Activated naive CD4-positive, alpha-beta T cell treated with anti-CD3 and anti-CD28 coated beads, Interleukin-2, amount 50 U/mL, for 72 hours (primary cell): ENCODE measurements at places on chromosomes 2 and 18.

GRCh38 chr2:234879671-234880455, 72.0 kb upstream of the SH3BP4 start:
- DNase-seq = no peak

DNA sequence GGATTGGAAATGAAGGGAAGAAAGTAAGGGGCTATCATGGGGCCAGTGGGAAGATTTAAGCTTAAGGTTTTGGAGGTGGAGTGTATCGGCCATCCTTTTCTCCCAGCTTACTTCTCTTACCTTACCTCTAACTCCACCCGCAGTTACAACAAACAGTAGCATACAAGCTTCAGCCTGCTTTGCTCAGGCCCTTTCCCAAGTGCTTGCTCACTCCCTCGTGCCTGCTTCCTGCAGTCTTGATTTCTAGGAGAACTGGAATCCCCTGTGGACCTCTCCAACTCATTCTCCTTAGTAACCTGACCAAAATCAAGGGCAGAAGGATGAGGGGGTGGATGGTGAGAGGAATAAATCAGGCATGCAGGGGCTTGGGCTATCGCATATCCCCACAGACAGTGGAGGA, 5.8 kb upstream of the LYG2 start:
- DNase-seq = no peak

DNA sequence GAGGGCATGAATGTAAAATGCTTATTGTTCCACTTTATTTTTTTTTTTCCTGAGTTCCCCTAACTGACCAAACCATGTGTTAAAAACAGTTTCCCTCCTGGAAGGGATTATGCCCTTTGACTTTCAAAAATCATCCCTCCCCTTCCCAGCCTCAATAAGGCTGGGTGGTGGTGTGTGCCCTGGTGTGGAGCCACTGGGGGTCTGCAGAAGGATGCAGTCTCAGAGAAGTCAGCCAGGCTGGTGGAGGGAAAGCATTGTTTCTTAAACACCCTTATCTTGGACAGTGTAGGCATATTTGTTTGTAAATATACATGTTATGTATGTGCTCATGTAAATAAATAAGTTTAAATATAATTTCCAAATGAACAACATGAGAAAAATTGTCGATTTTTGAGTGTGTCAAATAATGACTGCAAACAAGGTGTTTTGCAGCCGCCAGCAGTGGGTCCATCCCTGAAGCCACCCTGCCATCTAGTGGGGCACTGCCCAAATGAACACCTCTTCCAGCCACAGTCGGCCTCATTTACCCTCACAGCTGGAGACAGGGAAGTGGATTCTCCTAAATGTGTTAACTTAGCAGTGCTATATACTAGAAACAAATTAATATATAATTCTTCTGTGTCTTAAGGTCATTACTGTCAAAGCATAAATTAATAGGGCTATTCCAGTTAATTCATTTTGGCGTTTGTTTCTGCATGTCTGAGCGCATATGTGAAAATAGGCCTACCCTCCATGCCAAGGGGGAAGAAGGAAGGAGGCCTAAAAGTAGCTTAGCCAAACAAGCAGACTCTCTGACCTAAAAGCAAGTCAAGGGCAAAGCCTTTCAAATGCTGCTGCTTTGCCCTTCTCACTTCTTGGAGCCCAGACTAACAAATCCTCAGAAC, 209.6 kb upstream of the PIK3C3 start:
- no peak for DNase-seq

GRCh38 chr2:3283206-3283605, 94.4 kb downstream of the EIPR1 start:
- DNase-seq = no peak

- DNase-seq = no peak
Observed at GRCh38 chr2:11101430-11101829, 53.8 kb upstream of the SLC66A3 start.

- DNase-seq = no peak
Observed at GRCh38 chr2:121241466-121241865, 43.5 kb downstream of the TFCP2L1 start.

- no peak for DNase-seq
Observed at GRCh38 chr2:9247786-9248185, 41.2 kb downstream of the ASAP2 start.

DNA sequence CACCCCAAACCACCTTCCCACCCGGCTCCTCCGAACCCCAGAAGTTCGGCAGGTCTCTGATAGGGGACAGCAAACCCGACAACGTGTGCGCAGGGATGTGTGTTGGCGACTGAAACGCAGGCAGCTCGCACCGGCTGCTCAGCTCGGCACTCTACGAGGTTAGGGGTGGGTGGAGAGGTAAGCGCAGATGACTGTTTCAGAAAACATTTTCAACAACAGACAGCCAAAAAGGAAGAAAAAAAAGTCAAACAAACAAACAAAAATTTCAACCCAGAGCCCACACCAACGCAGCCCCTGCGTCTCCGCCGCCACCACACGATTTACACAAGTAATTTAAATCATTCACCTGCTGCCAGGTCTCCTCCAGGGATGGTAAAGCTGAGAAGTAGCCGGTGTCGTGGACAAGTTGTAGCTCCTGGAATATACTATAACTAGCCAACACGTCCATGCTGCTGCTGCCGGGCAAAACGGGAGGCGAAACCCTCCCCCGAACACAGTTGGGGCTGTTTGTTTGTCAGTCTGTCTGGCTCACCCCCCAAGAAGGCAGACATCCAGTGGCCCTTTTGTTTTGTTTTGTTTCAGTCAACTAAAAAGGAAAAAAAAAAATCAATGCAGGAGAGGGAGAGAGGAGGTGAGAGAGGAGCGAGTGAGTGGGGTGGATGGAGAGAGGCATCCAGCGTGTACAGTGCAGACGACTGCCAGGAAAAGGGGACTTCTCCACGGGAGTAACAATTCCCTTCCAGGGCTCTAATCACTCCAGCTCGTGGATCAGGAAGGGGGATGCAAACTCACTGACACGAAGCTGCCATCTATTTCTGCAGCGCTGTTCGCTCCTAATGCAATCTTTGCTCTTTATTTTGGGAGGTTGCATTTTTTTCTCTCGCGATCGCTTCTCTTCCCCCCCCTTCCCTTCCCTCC, at the start of gene KLF7:
TSS of gene KLF7 (minus strand) at position 828 of the 918 bp plus-strand sequence. CDS start at position 448, 380 bp downstream.
- DNase-seq = no peak

DNA sequence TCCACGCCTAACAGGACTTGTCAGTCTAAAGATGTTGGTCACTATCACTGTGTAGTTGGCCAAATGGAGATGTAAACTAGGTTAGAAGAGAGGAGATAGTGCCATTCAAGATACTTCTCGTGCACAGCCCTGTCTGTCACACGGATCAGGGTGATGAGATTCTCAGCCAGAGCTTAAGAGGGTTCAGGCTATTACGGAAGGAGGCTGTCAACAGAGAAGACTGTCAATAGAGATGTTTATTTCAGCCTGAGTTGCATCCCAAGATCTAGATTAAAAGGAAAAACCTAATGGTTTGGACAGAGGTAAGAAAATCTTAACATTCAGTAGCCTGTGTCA, 83.4 kb downstream of the AAK1 start:
- DNase-seq = no peak

DNA sequence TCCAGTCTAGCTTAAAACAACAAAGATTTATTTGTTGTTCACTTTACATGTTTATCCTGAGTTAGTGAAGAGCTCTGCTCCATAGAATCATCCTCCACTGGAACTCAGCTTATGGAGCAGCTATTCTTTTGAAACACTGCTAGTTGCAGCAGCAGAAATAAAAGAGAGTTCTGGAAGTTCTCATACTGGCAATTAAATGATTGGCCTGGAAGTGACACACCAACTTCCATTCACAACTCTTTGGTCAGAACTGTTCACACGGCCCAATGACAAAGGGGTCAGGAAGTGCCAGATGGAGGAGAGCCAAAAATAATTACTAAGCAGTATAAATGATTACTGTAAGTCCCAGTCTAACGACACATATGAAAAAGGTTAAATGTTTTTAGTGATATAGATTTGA, 39.1 kb downstream of the FBXO11 start:
- DNase-seq = no peak

DNA sequence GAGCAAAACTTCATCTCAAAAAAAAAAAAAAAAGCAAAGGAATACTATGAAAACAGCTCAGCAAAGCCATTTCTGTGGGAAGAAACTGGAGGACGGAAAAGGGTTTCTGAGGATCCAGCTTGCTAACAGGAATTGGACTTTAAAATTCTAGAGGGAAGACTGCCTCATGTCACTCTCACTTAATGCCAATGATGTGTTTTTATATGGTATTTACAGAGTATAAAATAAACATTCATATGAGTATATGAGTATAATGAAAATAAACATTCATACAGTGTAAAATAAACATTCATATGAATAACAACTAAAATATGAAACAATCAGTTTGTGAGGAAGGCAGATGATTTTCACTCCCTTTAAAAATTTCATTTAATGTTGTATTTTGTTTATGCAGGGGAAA, 43.9 kb downstream of the CHMP3 start:
- DNase-seq = no peak

DNA sequence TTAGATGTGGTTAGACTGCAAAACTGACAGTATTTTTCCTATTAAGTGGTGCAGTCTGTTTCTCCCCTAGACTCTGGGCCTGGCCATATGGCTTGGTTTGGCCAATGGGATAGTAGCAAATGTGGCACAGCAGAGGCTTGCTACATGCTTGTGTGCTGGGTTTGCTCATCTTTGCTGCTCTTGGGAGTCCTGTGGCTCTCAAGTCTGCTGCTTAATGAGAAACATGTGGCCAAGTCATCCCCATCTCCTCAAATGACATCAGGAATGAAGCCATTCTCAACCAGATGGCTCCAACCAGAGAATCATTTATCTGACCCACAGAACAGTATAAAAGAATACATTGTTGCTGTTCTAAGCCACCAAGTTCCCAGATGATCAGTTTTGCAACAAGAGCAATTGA, 57.1 kb upstream of the PAX3 start:
- DNase-seq = no peak

DNA sequence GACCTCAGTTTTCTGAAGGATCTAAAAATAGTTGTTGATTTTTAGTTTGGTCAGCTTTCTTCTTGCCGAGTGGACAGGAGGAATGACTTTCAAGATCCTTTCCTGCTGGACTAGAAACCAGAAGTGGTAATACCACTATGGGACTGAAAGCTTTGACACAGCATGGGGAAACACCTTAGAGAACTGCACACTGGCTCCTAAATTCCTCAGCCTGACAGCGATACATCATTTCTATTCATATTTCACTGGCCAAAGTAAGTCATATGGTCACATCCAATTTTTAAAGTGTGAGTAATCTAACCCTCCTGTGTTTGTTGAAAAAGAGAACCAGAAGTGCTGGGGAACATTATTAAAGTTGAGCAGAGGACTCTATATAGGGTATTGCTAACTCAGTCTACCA, 244.7 kb upstream of the MMADHC start:
- DNase-seq = no peak

- peak; percentile 92 for DNase-seq
Observed at GRCh38 chr2:219253753-219254589, at the start of gene TUBA4A. Gene TUBA4A, minus strand, starts transcription at chr2:219253918. Its CDS starts 60 bp downstream, at chr2:219253858.

DNA sequence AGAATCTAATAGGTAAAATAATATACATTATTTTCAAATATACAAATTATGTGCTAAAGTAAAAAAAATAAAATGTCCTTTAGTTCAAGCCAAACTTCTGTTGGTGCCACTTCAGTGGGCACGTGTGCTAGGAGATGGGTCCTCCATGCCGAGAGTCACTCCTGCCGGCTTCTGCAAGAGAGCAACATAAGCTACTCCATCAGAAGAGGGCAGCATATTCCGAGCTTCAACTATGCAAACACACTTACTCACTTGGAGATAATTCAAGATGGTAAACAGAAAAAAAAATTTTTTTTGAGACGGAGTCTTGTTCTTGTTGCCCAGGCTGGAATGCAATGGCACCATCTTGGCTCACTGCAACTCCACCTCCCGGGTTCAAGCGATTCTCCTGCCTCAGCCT, 24.4 kb downstream of the CNOT11 start:
- no peak for DNase-seq
